ENCODE measurements at places on chromosomes 2 and 18.
A peak's percentile ranks its signal among the peaks of the same experiment; 100 is the strongest.

DNA sequence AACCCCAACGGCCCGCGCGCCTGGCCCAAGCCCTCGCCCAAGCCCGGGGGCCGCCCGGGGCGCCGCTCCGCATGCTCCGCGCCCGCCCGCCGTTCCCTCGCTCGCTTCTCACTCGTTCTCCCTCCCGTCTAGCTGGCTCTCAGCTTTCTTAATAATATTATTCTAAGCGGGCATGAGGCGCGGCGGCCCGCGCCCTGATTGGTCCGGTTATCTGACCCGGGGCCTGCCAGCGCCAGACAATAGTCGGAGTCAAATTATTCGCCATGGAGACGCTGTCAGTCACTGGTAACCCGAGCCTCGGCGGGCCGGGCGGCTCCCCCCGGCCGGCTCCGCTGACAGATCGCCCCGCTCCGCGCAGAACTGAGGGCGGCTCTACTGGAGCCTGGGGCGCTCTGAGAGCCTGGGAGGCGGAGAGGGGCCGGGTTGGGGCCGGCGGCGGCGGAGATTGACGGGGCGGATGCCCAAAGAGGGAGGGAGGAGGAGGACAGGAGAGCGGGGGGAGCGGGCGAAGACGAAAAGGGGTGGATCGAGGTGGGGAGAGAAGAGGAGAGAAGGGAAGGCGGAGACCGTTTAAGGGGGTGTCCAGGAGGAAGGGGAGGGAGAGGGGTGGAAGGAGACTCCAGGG is at the start of gene SIX2:
Gene SIX2 (minus strand): TSS at position 150 of the 625 bp plus-strand sequence. CDS start 342 bp downstream, outside the sequence.
- peak; percentile 86 for DNase-seq

DNA sequence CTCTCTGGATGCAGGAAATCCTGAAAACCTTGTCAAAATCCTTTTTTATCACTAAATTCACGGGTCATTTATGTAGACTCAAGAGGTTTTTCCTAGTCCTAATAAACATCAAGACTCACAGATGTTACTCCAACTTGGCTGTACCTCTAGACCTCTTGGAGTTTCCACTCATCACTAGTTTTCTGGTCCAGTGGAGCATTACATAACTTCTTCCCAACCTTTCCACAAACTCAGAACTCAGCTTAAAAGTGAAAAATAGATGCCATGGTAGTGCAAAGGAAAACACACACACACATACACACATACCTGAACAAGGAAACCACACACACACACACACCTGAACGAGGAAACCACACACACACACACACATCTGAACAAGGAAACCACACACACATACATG is 807.2 kb downstream of the LRP1B start:
- DNase-seq, result no peak

GRCh38 chr18:52415131-52415530 is 75.1 kb downstream of the DCC start:
- DNase-seq, result no peak

GRCh38 chr2:223597076-223597475 is 5.1 kb downstream of the SCG2 start:
- DNase-seq, result no peak

DNA sequence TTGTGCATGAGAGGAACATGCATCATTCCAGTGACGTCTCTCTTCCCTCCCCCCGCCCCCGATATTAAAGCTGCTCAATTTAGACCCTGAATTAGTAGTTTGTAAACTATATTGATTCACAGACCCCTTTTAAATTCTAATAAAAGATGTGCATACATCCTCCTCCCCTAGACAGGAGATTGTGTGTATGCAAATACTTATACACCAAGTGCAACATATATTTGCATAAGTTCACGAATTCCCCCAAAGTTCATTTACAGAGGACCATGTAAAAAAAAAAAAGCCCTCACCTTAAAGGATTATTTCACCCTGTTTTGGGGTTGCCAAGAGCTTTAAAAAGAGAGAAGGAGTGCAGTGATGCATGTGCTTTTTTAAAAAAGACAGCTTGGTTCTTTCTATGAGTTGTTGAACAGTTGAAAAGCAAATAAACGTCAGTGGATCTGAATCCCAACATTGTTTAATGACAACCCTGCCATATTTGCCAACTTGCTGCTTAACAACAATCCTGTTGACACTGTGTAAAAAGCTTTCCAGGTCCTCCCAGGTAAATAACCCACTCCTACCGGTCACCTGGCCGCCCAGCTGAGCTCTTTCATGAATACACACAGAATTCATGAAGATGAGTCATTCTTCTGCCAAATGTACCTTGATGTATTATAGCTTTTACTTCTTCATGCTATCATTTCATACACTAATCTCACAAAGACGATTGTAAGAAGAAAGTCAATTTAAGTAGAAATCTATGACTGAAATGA is 211.5 kb downstream of the IKZF2 start:
- DNase-seq, result no peak

DNA sequence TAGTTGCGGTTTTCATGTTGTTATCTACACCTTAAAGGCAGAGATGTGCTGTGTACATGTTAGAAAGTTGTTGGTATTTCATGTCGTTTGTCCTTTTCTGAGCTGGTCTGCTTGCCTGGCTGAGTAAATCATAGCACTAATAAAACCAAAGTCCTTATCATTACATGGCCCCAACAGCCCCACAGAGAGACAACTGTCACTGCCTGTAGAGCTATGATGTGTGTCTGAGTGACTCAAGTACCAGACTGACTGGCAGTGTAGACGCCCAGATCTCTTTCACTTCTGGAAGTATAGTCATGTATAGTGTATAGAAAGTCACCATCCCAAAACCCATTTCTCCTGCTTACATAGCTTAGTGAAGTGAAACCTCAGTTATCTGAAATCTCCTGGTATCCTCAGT is 4.3 kb downstream of the SOCS6 start:
- no peak for DNase-seq

DNA sequence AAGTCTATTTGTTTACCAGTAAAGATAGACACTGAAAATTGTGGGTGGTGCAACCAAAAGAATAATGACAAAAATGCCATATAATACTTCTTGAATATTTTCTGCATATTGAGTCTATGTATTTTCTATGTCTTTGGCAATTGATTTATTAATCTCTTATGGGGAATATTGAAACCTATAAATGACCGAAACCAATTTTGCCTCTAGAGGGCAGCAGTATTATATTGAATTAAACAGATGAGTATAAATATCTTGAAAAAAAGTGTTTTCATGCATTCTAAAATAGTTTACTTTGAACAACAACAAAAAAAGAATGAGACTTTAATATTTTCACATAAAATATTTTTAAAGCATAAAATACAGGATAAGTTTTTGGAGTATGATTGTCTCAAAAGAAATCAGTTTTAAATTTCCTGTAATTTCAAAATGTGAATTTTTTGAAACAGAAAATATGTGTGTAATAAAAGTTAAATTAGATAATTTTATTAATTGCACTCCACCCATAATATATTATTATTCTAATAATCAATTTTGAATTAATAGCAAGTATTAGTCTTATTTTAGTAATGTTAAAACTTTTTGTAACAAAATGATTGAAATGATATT is 49.9 kb upstream of the CALCRL start:
- DNase-seq, result no peak

- no peak for DNase-seq
Measured at GRCh38 chr2:165868211-165868610, 74.2 kb upstream of the GALNT3 start.

DNA sequence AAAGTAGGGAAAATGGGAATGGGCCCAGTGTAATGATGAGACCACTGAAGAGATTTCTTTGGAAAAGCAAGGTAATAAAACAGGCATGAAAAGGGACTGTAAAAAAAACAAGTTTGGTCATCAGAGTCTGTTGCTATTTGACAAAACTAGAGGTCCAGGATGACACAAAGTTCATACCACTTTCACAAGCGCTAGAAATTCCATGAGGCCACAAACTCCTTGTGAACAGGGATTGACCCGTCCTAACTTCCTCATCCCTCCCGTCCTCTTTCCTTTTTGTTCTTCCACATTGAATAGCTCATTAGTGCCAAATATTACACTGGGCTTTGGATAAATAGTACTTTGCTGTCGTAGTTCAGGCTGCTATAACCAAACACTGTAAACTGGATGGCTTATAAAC is 188.8 kb upstream of the EPC2 start:
- DNase-seq, result no peak

GRCh38 chr2:33015421-33016142 is 68.8 kb downstream of the LTBP1 start:
- DNase-seq, result no peak

GRCh38 chr2:147222506-147222905 is 622.3 kb upstream of the ACVR2A start:
- DNase-seq, result no peak

- DNase-seq, result no peak
Measured at GRCh38 chr18:61549416-61549815, 216.2 kb downstream of the CDH20 start.

GRCh38 chr2:231672617-231673347 is 35.5 kb upstream of the PTMA start:
- peak; percentile 66 for DNase-seq

GRCh38 chr2:6820903-6821584 is 44.7 kb downstream of the CMPK2 start:
- DNase-seq, result no peak

Data from uterus (tissue), 4 donors.